Activated CD4-positive, alpha-beta T cell treated with anti-CD3 and anti-CD28 coated beads, Interleukin-2, amount 50 U/mL, for 16 hours (primary cell): ENCODE measurements at places on chromosomes 1 and 21.

DNA sequence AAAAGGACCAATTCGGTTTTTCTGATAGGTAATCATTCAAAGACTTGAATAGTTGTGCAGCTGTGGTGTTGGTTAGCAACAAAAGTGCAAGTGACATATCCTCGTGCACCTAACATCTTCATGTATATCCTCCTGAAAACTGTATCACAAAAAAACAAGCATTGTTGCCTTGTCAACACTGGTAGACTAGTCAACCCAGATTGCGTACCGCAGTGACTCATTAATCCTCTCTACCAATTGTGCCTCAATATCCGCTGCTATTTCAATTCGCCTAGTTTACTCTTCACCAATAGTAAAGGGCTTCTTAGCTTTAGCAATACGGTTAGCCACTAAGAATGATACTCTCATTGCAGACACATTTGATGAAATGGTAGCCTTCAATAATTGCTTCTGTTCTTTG lies 3.5 kb downstream of the HHAT start:
- DNase-seq: peak; percentile 87

- no peak for DNase-seq
These were observed 392.4 kb downstream of the TTLL7 start for GRCh38 chr1:83606416-83606955.

GRCh38 chr1:21680918-21681317 lies 11.8 kb upstream of the RAP1GAP start:
- DNase-seq: no peak

DNA sequence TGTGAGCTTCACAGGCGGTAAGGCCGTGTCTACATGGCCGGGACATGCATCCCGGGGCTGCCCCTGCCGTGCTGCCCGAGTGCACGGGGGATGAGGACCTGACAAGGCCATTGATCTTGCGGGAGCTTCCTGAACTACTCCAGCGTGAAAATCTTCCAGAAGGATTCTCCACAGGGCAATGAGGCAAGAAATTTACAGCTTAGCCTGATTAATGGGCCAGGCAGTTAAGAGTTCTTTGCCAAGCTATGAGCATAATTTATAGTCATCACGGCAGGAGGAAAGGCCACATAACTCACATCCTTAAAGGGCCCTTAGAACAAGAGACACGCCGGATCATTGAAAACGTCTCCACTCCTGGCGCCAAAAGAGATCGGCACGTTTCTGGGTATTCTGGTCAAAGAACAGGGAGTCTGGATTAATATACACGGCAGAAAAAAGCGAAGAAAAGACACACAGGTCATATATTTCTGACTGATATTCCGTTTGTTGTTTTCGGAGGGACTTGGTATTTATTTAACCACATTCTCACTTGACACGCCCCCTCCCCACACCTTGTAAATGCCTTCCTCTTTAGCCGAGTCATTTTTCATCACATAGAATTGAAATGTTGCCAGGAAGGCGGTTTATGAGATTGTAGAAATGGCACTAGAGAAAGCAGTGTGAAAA lies 180.5 kb downstream of the DYRK1A start:
- DNase-seq: no peak

DNA sequence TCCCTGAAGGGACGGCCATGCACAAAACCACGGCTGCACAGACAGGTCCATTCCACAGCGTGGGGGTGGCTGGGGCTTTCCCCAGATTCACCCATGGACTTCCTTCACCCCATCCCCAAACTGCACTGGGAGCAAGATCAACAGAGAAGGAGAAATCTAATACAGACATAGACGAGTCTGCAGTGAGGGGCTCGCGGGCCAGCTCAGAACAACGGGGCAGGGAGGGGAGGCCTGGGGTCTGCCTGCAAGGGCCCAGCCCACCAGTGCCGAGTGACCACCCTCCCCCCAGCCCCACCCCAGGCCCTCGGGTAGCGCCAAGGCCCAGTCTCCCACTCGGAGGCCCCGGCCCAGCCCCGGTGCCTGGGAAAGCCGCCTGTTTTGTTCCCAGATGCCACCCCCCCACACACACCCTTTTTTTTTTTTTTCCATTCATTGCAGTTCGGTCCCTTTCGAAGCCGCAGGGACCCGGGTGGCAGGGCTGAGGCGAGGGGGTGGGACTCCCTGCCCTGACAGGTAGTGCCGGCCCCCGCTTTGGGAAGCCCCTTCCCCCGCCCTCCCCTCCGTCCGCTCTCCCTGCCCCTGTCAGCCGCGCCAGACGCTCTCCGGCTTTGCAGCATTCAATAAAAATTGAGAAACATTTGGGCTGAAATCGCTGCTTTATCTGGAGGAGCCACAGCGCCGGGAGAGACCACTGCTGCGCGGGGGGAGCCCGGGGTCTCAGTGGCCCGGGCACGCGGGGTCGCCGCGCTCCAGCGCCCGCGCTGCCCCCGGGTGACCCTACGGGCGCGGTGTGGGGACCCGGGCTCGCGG lies 543 bp upstream of the EPHB2 start:
- DNase-seq: no peak

- no peak for DNase-seq
These were observed 114.1 kb downstream of the ZNF648 start for GRCh38 chr1:181947441-181947840.

DNA sequence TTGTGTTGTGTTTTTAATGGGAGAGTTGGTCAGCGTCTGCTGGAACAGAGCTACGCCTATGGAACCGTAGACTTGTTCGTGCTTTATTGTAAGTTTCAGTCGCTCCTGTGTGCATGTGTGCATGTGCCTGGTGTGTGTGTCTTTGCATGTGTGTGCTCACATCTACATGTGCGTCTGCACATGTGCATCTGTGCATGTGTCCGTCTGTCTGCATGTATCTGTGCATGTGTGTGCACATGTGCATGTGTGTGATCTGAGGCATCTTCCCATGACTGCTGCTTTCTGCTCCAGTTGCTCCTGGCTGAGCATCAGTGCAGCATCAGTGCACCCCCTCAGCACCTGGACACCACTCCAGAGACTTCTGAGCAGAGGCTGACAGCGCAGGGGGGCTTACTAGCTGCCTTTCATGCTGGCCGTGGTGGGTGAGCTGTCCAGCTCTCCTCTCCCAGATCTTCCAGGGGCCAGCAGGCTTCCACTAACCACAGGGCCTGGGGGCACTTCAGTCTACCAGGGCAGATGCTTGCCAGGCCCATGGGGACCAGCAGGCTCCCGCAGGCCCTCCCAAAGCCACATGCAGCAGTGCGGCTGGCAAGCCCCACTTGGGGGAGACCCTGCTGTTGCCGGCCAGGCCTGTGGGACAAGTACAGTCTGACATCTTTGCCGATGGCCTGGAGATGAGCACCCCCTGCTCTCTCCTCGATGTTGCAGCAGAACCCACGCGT lies 47.8 kb upstream of the PCBP3 start:
- DNase-seq: no peak
